ENCODE measurements at places on chromosomes 16 and 17.

DNA sequence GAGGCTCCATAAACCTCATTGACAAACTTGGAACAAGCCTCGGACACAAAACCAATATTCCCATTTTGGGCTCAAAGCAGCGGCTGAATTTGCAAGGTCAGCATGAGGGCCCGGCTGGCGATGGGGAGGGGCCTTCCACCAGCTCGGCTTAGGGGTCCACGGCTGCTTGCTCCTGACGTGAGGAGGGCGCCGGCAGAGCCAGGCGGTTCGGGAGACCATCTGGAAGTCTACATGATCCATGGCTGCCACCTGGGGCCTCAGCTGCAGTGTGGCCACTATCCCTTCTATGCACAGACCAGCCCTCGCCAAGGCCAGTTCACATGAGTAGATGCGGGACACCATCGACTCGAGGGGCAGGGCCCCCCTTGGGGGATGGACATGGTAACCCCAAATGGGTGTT, 39.1 kb downstream of the NDEL1 start:
- no peak for DNase-seq

DNA sequence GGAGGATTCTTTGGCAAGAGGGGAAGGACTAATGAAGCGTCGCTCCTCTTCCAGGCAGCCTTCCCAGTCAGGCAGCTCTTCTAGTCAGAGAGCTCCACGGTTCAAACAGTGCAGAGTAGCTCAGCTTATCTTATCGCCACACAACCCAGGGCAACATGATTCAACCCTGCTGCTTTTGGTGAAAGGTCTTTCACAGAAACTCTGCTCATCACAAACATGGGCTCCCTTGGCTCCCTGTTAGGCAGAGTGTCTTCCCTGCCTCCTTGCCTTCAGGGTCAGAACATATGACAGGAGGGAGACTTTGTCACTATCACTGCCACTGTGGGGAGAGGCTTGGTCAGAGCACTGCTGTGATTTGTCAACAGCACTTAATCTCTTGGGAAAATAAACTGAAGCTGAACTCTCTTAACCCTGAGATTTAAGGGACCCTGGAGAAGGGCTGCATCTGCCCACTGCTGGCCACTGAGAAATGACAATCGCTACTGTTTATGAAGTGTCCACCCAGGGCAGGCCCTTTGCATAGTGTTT, 6.9 kb upstream of the SLC13A2 start:
- DNase-seq: no peak

DNA sequence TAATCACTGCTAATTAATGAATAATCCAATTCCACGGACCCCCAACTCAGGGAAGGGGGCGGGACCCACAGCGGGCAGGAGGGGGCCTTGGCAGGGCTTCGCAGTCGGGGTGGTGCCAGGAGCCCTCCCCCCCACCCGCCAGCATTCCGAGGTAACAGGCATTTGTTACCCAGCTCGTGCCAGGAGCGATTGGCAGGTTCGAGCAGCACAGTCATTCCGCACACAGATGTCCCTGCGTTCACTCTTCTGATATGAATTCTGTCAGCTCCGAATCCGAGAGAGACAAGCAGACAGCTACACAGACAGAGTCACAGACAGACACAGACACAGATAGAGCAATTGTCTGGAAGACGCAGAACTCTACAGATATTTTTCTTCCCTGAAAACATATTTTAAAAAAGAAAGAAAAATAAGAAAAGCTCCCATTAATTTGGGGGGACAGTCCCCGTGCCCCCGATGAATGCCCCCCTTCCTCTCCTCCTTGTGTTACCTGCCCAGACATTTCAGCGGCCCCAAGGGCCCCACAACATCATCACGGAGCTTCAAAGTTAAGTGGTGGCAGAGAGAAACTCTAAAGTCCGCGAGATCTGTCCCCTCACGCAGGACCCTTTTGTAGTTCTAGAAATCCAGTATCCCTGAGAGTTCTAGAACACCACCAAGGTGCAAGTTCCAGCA, 10.2 kb downstream of the NEUROD2 start:
- no peak for DNase-seq

DNA sequence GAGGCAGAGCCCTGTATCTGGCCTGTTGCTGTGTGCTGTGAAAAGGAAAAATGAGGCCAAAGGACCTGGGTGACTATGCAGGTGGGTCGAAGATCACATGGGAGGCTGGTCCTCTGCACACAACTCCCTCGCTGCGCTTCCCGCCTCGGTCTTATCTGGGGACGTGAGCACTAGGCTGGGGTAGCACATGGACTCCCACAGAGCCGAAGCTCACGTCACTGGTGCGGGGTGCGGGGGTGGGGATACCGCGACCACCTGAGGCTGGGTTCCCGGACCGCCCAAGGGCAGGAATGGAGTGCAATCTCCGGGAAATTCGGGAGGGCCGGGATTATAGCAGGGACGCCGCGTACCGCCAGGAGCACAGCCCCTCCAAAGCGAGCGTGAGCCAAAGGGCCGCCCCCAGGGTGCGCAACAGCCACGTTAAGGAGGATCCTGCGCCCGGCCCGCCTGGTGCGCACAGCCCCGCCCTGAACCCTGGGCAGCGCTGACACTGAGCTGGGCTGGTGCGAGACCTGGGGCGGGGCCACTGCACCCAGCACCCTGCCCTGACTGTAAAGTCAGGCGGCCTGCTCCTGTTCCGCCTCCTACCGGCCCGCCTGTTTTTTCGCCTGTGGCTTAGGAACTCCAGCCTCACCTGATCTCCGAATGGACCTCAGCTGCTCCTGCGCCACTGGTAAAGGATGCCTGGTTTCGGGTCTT, 4.8 kb downstream of the MT1A start:
- peak; percentile 82 for DNase-seq

GRCh38 chr17:72642720-72643119, 449.8 kb downstream of the SLC39A11 start:
- DNase-seq: no peak

- no peak for DNase-seq
Observed at GRCh38 chr16:56514845-56515244, 5.0 kb downstream of the BBS2 start.

- DNase-seq: no peak
Observed at GRCh38 chr17:71522383-71522782, 598.4 kb upstream of the SOX9 start.

Measured in activated naive CD4-positive, alpha-beta T cell treated with Interleukin-2 at 50 U/mL for 16 hours (primary cell).